Inflammatory macrophage treated with lipopolysaccharide for 1 hour (primary cell): ENCODE measurements at places on chromosomes 5 and 9.

GRCh38 chr9:93649610-93650261, 73.4 kb downstream of the PHF2 start:
- DNase-seq: no peak

GRCh38 chr5:169421677-169422076, 120.7 kb upstream of the SLIT3 start:
- no peak for DNase-seq

DNA sequence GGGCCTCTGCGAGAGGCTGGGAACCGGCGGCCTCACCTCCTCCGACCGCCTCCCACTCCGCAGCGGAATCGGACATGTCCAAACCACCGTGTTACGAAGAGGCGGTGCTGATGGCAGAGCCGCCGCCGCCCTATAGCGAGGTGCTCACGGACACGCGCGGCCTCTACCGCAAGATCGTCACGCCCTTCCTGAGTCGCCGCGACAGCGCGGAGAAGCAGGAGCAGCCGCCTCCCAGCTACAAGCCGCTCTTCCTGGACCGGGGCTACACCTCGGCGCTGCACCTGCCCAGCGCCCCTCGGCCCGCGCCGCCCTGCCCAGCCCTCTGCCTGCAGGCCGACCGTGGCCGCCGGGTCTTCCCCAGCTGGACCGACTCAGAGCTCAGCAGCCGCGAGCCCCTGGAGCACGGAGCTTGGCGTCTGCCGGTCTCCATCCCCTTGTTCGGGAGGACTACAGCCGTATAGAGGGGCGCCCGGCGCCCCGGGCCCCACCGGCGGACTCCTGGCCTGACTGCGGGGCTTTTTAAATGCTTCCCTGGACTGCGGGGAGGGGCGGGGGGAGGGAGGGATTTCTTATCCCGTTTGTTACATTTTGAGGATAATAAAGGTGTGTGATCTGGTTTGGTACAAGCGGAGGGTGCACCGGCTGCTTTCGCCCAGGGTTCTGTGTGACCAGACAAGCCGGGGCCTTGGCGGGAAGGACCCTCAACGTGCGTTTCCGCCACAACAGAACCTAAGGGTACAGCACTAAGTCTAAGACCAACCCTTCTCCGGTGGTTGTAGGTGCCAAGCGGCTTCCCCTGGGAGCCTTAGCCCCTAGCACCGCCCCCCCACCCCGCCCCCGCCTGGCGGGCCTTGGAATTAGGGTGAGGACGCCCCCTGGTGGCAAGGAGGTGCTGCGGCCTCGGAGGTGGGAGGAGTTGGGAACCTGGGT, 9.3 kb downstream of the PRR7 start:
- DNase-seq: peak; percentile 65

GRCh38 chr5:137699336-137700281, 36.3 kb downstream of the KLHL3 start:
- no peak for DNase-seq

GRCh38 chr9:99595796-99596195, 225.9 kb upstream of the NR4A3 start:
- DNase-seq: peak; percentile 89

DNA sequence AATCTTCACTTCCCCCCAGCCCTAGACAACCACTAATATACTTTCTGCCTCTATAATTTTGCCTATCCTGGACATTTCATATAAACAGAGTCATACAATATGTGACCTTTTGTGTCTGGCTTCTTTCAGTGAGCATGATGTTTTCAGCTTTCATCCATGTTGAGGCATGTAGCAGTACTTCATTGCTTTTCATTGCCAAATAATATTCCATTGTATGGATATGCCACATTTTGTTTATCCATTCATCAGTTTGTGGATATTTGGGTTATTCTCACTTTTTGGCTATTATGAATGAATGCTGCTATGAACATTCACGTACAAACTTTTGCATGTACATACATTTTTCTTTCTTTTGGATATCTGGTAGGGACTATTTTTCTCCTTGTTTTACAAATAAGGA, 49.0 kb downstream of the WWC1 start:
- no peak for DNase-seq

GRCh38 chr5:61098251-61098995, 63.8 kb downstream of the SMIM15 start:
- DNase-seq: no peak

DNA sequence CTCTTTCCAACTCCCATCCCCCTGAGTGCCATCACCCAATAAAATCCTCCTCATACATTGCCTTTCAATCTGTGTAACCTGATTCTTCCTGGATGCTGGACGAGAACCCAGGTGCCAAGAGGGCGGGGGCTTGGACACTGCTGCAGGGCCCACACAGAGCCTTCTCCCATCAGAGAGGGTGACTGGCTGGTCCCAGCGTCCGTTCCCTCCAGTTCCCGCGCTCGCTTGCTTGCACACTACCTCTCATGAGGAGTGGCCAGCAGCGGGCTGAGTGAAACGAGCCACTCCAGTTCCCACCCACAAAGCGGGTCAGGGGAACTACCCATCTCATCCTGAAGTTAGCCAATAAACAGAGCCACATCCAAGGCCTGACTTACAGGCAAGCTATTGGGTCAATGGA, 602.6 kb upstream of the ADAMTS16 start:
- DNase-seq: no peak

DNA sequence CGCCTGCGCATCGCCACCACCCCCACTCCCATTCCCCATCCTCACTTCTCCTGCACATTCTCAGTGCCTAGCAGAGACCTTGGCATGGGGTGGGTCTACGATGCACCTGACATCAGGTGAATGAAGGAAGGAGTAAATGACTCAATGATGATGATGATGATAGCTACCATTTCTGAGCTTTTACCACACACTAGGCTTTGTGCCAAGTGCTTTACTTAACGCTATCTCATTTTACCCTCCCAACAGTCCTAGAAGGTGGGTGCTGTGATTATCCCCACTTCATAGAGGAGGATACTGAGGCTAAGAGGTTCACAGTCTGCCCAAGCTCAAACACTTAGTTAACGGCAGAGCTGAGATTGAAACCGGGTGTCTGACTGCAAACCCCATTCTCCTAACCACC, 27.1 kb downstream of the CAMK2A start:
- no peak for DNase-seq

DNA sequence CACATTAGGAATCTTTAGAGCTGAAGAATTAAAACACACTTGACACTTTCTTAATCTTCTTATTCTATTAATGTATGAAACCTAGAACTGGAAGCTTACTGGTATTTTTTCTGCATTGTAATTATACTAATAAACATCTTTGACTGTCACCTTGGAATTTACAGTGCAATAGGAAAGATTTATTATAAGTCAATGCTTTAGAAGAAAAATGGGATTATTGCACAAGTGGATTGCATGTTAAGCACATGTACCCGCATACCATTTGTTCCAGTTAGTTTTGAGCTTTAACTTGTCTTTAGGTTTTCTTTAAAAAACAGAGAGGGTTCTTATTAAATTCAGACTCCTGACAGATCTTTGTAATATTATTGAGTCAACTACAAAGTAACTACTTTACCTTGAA, 278.5 kb downstream of the CCDC171 start:
- DNase-seq: no peak

DNA sequence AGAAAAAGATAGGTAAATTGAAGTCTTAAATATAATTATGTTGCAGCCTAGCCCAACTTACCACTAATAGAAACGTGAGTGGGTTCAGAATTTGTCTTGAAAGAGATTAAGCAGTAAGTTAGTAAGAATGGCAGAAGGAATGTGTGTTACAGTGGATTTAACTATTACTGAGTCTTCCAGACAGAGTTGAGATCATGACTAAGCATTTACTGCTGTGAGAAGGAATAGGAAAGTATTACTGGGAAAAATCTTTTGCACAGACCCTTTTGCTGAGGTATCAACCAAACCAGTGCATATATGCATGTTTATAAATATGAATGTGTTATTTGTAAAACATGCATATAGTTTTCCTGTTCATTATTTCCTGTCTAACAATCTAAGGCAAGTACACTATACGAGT, 112.8 kb upstream of the EFNA5 start:
- no peak for DNase-seq

GRCh38 chr5:107269256-107269655, 401.5 kb downstream of the EFNA5 start:
- no peak for DNase-seq

DNA sequence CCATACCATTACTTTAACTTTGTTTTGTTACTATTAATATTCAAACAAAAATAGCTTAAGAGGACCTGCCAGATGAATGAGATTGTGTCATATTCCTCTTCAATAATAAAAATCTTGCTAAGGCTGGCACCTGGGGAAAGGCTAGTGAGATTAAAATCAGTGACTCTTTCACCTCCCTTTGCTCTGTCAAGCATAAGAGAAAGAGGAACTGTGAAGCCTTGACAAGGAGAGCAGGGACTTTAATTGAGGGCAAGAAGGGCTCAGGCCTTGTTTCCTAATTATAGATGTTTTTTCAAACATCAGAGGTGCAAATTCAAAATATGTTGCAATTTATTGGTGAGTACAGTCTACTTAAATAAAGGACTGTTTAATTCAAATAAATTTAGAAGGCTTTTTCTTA, 91.7 kb downstream of the SPATA31D1 start:
- no peak for DNase-seq

DNA sequence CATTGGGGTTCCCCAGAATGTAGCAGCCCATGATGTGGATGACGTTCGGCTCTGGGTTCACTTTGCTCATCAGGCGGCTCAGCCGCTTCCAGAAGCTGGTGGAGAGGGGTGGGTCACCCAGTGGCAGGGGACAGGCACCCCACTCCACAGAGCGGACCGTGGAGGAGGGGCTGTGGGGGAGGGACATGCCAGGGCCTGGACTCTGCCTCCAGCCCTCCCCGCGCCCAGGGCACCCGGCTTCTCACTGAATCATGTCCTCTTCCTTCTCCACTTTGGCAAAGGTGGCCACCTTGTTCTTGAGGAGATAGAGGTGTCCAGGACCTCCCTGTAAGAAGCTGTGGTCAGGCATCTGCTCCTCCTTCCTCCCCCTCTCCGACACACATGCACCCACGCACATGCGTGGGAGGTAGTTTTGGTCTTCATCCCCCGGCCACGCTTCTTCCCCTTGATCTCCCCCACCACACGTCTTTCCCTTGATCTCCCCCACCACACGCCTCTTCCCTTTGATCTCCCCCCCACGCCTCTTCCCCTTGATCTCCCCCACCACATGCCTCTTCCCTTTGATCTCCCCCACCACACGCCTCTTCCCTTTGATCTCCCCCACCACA, 8.9 kb upstream of the ENTPD8 start:
- no peak for DNase-seq
